ENCODE measurements at places on chromosomes 2 and 18.

DNA sequence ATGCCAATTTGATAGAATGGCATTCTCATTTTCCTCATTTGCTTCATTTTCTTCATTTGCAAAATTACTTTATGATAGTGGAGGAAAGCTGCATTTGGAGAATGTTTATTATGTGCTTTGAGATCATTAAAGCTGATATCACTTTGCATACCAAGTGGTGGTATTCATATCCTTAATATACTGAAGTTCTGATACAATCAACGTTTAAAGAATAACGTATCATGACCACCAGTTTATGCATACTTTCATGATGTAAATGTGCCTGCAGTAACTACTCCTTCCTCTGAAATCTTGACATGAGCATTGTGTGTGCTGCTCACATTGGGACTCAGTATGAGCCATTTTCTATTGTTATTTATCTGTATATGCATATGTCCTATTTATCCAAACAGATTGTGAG, 302.1 kb downstream of the ARHGAP15 start:
- no peak for DNase-seq

DNA sequence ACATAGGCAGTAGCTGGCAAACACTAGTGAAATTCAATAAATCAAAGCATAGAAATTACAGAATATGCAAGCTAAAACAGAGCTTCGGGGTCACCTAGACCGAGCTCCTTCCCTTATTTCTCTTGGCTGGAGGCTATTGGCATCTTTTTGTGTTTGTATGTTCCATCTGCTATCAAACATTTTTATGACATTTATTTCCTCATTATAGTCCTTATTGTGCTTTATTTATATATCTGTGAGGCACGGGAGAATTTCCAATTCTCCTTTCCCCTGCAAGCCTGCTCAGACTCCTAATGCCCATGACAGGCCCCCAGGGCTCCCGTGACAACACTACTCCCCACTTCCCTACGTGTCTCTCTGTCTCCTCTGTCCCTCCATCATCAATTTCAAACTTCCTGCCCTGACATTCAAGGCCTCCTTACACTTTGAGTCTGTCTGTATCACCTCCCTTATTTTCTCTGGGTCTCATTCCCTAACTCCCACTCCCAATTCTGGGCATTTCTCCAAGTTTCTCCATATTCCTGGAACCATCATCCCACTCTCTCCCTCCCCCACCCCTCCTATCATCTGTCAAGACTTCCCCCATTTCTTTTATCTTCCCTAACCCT, 316.9 kb downstream of the OSR1 start:
- DNase-seq: no peak

- no peak for DNase-seq
Measured at GRCh38 chr2:236249066-236249465, 15.1 kb downstream of the ASB18 start.

- no peak for DNase-seq
Measured at GRCh38 chr18:13809043-13809430, 14.9 kb upstream of the MC5R start.

- DNase-seq: no peak
Measured at GRCh38 chr2:120014226-120014980, 1.5 kb downstream of the EPB41L5 start.

DNA sequence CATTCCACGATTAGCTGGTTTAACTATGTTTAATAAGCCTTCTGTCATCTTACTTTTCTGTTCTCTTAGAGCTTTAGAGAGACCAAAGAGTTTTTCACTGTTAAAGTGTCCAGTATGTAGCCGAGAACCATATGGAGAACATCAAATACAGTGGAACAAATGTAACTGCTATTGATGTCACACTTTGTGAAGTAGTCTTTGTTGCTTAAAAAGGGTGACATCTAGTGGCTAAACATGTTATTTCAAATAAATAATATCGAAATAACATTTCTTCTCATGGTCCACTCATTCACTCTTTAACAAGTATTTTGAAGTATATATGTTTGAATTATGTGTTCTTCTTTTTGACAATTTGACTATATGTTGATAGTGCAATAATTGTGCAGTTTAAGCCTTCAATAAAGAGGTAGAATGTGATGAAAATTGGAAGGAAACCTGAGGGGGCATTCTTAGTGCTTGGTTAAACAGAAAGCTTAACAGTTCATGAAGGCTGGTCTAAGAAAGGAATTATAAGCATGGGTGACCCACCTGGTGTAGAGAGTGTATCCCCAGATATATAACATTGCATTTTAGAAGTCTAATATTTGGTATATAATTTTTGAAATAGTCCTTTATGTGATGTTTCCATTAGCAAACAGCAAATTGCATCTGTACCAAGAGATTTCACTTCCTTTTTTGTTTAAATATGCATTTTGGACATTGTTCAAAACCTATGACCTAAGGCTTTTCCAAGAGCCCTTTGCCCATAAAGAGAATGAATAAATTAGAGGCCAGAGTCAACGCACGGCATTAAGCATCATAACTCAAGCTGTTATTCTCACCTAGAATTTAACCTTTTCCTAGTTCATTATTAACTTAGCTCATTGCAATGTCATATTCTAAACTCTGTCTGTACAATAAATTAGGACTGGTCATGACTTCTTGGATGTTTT, 112.1 kb downstream of the KYNU start:
- DNase-seq: no peak

GRCh38 chr18:79620576-79621165, 58.9 kb upstream of the CTDP1 start:
- no peak for DNase-seq

GRCh38 chr2:206198677-206199076, 39.0 kb downstream of the EEF1B2 start:
- no peak for DNase-seq

- peak; percentile 34 for DNase-seq
Measured at GRCh38 chr2:47008381-47009252, 93.0 kb upstream of the MCFD2 start.

DNA sequence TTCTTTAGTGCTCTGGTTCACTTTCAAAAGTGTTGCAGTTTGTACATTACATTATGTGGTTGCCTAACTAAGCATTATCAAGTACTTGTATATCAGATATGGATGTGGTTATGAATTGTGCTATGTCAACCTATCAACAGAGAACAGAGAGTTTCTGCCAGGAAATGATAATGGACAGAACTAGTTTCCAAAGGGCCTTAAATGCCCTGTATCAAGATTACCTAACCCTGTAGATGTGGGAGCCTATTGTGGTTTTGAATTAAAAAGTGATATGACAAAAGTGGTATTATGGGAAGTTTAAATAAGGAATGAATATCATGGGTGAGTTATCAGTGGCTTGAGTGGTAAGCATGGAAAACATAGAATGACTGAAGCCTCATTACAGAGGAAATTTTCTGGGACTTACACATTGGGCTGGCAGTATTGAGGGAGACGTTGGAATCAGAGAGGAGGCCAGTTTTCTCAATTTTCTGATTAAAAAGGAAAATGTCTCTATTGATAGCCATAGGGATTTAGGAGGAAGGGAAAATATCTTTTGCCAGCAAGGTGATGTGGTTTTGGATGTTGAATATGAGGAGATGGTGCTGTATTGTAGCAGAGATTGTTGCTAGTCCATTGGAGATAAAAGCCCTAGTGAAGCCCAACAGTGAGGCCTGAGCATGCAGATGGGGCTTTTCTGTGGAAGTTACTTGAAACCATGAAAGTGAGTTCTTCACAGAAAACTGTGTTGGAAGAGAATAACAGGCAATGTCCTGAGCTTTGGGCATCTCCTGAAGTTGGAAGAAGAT, 140.7 kb downstream of the TTC27 start:
- no peak for DNase-seq

- no peak for DNase-seq
Measured at GRCh38 chr2:181169503-181169902, 189.1 kb downstream of the UBE2E3 start.

DNA sequence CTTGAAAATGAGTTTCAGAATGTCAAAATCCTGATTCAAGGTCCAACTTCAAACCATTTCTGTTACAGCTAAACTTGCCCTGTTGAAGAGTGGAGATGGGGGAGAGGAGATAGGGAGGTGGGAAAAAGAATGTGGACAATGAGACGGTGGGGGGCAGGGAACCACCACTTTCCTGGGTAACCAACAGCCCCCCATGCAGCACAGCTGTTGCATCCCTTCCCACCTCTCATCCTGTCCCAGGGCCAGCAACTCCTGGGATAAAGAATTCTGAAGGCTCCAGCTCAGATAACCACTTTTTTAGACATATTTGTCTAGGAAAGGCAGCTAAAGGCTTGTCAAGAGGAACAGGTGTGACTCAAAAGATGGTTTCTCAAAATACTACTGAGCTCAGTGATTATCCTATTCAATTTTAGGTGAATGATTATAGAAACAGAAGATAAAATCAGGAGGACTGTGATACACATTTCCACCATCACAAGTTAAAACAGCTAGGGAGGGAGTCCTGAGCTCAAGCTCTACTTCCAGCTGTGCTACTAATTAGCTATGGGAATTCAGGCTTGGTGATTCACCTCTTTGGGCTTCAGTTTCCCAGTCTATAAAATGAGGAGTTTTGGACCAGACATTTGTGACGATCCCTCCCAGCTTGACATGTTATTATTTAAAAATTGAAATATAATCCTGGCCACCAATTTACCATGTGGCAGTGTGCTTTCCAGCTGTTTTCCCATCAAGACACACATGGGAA, 36.3 kb downstream of the HDHD2 start:
- DNase-seq: no peak

GRCh38 chr2:160426604-160427003, 67.0 kb downstream of the RBMS1 start:
- DNase-seq: no peak

DNA sequence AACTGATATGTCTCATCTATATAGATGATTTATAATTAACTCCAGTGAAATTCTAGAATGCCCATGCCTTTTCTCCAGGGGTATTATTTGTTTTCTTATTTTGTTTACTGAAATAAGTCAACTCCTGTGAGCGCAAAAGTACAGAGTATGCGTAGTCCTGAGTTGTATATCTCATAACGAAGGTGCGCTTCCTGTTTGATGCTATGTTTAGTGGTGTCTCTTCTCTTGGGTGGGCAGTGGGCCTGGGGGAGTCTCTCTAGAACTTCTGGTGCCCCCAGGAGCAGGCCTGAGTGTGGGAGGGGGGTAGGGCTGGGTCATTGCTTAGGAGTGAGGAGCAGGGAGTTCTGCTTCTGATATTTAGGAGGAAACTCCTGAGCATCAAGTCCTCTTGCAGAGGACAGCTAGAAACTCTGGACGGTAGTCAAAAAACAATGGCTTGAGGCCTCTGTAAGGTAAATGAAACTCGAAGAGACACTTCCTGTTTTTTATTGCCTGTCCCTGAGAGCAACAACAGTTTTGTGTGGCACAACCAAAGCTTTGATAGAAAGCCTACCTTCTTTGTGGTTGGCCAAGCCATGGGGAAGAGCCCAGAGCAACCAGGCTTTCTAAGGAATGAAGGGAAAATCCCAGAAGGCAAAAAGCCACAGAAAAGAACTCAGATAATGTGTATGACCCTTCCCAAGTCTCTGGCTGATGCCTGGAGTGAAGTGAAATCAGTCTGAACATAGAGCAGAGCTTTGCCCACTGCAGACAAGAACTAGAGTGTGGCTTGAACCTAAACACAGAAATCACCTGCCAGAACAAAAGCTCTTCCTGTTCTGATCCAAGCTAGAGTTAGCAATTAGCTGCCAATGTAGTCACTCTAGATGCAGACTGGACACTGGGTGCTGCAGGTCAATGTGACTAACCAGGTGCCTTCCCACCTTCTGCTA, 8.5 kb upstream of the SP140L start:
- DNase-seq: no peak

- no peak for DNase-seq
Measured at GRCh38 chr2:69644506-69644979, 1.0 kb upstream of the AAK1 start.

DNA sequence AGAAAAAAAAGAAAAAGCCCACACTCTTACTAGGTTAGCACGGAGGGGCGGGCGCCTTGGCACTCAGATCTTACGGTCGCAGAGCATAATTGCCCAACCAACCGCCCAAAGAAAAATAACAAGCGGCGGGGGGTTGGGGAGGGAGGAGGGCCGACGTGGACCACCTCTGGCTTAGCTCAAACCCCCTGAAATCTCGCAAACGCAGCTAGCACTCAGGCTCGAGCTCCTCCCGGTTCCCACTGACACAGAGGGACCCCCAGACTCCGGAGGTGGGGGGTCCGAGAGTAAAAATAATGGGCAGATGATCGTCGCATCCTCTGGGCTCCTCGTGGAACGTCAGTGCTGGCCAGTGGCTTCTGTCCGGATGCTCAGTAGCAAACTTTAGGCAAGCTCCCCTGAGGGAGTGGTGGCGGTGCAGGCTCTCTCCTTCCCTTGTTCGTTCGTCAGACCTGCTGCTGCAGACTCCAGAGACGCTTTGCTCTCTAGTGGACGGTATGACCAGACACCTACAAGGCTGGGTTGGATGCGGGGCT, 12.0 kb downstream of the CATIP start:
- DNase-seq: no peak

- no peak for DNase-seq
Measured at GRCh38 chr18:3219631-3220335, at the start of gene MYOM1. Gene MYOM1 (minus strand): TSS chr18:3219968. CDS start chr18:3215223, 4,745 bp downstream.

GRCh38 chr2:207482630-207483029, 47.1 kb upstream of the CREB1 start:
- DNase-seq: no peak

- no peak for DNase-seq
Measured at GRCh38 chr2:218230882-218231281, 13.9 kb downstream of the ARPC2 start.

DNA sequence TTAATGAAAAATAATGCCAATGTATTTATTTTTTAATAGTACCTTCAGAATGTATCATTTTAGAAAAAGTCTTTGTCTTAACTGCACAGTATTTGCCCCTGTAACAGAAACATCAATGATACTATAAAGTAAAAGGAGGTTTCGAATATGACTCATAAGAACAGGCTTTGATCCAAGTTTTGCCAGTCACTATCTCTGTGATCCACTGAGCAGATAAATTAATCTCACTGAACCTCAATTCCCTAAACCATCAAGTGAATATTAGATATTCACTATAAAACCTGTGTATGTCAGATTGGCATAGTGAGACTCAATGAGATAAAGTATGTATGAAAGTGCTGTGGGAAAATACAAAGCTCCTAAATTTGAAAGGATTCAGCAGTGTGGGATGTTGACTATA, 292.1 kb downstream of the EXOC6B start:
- DNase-seq: no peak

DNA sequence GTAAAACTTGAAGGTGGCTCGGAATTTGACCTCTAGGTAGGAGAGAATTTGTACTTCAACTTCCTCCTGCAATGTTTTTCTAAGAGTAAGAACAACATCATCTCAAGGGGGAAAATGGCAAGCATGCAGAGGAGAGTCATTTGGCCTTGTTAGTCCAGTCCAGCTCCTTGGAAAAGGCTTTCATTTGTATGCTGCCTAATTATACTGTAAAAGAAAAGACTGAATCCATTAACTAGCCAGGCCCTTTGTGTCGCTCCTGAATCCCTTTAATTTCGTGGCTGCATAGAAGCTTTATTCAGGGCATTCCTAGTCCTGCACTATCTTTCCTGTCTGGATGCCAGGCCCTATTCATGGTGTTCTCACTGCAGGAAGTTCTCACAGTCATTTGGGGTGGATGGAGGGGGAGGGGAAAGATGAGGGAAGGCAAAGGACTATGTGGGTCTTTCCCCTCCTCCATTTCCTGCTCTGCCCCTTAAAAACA, 36.0 kb downstream of the PHLPP1 start:
- no peak for DNase-seq

- no peak for DNase-seq
Measured at GRCh38 chr2:120712180-120712681, 23.4 kb upstream of the GLI2 start.
